ENCODE measurements at places on chromosomes 11 and 22.

- DNase-seq = no peak
These were observed 4.7 kb downstream of the FADS2 start for GRCh38 chr11:61832754-61833153.

DNA sequence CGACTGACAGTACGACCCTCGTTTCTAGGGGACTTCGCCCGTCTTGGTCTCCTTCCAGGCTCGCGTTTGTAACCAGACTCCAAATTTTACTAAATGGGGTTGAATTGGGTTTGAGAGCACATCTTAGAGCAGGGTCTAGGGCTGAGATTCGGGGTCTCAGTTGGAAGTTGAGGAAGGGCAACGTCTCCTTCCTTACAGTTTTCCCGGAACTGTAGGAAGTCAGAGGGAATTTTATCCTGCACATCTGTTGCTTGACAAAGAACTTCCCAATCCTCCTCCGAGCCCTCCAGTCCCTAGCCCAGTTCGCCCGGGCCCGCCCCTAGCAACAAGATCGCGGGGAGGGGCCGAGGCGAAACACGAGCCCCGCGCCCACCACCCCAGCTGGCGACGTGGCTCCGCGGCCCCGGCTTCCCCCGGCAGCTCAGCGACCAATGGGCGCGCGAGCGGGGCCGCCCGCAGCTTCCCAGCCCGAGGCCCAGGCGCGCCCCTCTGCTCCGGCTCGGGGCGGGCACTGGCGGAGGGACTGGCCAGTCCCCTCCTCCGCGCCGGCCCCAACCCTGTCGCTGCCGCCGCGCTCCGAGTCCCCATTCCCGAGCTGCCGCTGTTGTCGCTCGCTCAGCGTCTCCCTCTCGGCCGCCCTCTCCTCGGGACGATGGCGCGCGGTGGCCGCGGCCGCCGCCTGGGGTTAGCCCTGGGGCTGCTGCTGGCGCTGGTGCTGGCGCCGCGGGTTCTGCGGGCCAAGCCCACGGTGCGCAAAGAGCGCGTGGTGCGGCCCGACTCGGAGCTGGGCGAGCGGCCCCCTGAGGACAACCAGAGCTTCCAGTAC, at the start of gene RCN1:
Gene RCN1, plus strand, starts transcription at position 530 of the 826 bp plus-strand sequence. Its CDS starts 123 bp downstream, at position 653.
- DNase-seq = peak; percentile 35

DNA sequence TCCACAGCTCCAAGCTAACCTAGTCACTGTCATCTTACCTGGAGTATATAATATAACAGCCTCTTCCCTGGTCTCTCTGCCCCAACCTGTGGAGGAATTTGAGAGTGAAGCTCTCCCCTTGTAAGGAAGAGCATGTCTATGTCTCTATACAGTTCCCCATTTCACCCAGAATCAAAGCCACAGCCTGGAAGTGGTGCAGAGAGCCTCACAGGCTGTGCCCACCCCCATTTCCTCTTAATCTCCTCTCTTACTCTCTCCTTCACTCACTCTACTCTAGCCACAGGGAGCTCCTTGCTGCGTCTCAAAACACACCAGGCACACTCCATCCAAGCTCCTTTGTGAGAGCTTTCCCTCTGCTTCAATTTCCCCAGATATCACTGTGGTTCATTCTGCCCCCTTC, 302.5 kb upstream of the ISX start:
- DNase-seq = no peak

DNA sequence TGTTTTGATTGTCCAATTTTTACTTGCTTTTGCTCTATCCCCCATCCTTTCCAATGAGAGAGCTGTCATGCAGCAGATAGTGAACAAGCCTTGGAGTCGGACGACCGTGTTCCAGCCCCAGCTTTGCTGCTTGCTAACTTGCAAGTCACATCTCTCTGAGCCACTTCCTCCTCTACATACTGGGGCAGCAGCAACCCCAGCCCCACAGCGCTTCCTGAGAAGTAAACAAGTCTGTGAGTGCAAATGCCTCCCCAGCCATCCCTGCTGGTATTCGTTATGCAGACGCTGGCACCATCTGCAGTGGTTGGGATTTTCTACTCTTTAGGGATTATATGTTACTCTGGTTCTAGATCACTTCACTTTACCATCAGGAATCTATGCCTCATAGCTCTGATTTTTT, 35.0 kb downstream of the TPBGL start:
- peak; percentile 20 for DNase-seq

DNA sequence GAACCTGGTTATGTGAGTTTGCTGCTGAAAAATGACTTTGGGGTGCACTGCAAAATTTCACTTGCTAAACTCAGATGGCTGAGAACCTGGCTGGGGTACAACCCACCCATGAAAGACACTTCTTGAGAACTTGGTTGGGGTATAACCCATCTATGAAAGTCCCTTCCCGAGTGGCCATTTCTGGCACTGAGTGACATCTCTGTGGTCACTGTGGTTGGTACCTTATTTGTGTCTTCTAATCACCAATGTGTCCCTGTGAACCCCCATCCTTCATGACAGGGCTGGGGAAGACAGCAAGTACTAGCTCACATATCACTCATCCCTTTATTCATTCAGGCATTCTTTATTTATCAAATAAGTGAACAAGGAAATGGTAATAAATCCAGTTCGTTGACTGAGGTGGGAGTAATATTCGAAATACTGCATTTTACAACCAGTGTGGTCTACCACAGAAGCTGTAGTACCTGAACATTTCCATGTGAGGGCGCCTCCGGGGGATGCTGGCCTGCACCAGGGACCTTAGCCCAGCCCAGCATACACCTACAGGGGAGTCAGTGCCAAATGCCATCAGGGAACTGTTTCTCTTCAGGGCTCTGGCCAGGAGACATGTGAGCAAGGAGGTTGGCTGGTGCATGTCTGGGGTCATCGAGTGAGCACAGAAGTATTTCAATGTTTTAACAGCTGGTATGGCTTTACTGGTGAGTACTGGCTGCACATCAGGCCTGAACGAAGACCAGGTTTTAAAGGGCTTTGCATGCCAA, 122.1 kb downstream of the CSNK2A3 start:
- DNase-seq = peak; percentile 11

DNA sequence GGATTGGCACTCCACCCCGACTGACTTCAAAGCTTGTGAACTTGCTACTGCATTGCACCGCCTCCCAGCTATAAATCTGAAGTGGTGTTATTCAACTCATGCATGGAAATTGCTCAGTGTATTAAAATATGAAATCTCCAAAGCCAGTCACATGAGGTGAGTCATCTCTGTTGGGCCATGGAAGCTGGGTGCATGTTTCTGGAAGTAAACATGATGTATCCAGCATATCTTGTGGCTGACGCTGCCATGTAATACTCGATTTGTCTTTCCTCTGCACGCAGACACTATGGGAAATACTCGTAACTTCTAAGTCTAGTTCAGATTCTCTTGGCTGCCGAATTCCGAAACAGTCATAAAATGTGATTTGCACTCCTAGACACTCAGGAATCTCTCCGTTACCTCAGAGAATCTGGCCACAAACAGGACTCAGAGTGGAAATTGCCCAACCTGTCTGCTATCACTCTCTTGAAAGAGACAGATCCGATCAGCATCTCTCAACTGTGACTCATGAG, 154.9 kb upstream of the MPPED2 start:
- DNase-seq = no peak

DNA sequence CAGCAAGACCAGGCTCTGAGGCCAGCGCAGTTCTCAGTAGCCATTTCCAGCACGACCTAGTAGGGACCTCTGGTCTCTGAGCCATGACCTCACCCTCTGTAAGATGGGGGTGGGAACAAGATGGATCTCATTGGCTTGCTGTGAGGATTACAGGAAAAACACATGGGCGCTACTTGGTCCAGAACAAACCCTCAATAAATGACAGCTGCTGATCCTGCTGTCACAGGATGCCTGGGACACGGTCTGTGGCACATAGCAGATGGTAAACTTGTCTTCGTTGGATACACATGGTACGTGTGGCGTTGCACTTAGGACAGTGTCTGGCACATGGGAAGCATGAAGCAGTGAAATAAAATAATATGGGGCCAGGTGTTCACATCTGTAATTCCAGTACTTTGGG, 4.5 kb upstream of the KCTD17 start:
- DNase-seq = no peak

GRCh38 chr11:57279116-57279515, 42.1 kb upstream of the APLNR start:
- no peak for DNase-seq

- no peak for DNase-seq
These were observed 17.0 kb downstream of the MMP10 start for GRCh38 chr11:102763440-102763839.

DNA sequence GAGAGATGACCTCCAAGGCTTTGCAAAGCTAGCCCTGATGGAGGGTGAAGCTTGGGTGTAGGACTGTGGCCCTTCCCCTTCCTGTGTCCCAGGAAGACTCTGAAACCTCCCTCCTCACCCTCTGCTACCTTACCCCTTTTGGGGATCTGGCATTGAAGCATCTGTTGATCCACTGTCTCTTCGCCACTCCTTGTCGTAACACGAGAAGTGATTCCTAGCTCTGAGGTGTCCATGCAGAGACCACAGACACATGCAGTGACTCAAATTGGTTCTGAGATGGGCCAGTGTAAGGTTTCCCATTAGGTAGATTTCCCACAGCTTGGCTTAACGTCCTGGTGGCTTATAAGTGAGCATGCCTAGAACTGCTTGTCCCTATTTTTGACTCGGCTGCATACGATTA, 101.4 kb downstream of the ZBTB16 start:
- DNase-seq = no peak

- no peak for DNase-seq
These were observed 58.8 kb downstream of the LIF start for GRCh38 chr22:30187529-30188407.

DNA sequence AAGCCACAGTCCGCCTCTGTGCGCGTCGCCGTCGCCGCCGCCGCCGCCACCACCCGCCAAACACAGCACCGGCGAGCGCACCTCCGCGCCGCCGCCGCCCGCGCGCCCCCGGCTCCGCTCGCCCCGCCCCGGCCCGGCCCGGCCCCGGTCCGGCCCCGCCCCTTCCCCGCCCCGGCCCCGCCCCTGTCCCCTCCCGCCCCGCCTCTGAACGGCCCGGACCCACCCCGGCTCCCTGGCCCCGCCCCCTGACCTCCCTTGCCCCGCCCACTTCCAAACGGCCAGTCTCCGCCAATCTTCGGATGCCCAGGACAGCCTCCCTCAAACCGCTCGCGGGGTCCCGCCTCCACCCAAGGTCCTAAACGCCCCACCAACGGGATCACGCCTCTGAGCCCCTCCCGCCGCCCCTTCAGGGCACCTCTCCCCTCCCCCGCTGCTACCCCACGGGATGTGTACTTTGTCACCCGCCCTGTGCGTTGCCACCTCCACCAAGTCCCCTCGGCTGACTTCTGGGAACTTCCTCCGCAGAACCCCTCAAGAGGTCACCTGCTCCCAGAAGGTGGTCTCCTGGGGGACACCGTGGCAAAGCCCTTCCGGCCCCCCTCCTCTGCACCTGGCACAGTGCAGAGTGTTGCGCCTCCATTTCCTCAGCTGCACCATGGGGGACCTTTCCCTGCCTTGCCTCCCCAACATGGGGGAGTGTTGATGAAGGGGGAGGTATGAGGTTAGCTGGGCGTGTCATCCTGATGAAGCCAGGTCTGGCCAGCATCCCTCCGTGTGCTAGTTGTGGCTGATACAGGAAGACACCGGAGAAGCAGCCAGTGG, at the start of gene KIAA0930:
Gene KIAA0930, minus strand, starts transcription at position 85 of the 822 bp plus-strand sequence. CDS start 191 bp downstream, outside the sequence.
- peak; percentile 69 for DNase-seq

GRCh38 chr11:2571598-2572281, 126.9 kb downstream of the KCNQ1 start:
- DNase-seq = no peak

DNA sequence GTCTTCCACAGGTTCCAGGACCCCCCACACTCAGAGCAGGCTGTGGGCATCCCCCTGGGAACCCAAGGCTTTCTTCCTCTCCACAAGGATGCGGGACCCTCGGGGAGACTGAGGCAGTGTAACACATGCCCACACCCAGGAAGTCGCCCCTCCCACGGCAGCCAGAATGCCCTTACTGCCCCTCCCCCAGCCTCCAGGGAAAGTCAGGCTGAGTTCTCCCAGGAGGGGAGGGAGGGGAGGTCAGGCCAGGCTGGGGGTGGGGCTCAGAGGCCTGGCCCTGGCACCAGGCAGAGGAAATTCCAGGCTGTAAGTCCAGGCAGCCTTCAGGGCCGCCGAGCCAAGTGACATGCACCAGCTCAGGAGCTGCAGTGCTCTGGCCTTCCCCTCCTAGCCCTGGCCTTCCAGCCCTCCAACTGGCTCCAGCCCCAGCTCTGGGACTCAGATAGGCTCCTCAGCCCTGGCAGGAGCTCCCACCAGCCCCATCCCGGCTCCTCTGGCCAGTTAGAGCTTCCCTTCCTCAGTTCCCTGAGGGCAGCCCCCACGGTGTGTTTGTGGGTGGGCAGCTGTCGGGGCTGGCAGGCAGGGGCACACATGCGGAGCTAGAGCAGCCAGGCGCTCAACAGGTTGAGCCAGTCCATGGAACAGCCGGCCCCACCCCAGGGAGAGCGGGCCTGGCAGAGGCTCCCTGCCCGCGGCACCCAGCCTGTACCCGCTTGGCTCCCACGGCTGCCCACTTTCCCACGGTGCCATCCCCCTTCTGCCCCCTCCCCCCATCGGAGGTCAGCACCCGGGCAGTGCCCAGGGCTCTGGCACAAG, 3.6 kb downstream of the BCL9L start:
- no peak for DNase-seq

- DNase-seq = no peak
These were observed 50.3 kb downstream of the CDKN1C start for GRCh38 chr11:2835296-2835695.

DNA sequence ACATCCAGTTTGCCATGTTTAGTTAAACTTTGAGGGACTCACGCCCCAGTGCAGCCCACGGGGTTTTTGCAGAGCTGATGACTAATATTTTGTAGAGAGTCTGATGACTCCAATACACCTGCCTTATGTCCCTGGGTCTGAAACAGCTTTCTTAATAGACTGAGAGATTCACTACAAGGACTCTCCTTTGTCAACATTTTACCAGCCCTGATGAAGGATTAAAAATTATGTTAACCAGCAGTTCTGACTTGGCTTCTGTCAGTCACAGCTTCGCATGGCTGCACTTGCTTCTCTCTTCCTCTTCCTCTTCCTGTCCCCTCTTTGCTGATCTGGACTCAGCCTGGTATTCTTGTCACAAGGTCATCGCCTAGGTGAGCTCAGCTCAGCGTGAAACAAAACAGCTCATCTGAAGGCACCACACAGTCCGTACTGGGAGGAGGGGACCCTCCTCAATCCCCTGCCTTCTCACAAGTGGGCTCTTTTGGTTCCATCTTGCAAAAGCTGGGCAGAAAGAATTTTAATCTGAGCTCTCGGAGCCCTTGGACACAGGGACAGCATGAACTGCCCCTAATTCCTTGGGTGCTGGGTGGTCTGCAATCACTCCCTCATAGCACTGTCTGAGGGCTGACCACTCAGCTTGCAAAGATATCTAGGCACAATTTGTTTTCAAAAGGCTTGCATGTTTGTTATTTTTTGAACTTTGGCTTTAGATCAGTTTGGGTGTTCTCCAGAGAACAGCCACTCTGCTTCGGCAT, 38.1 kb upstream of the POU2AF1 start:
- DNase-seq = no peak

- DNase-seq = no peak
These were observed 477 bp downstream of the ZBTB16 start for GRCh38 chr11:114059984-114060391.

GRCh38 chr22:27534720-27535125, 266.8 kb downstream of the MN1 start:
- DNase-seq = no peak

Data from stimulated activated CD4-positive, alpha-beta T cell treated with anti-CD3 and anti-CD28 coated beads, Interleukin-12 subunit alpha, Interleukin-12 subunit beta, amount 100 ng/mL, for 24 hours (primary cell).